ENCODE measurements at places on chromosomes 2 and 18.

DNA sequence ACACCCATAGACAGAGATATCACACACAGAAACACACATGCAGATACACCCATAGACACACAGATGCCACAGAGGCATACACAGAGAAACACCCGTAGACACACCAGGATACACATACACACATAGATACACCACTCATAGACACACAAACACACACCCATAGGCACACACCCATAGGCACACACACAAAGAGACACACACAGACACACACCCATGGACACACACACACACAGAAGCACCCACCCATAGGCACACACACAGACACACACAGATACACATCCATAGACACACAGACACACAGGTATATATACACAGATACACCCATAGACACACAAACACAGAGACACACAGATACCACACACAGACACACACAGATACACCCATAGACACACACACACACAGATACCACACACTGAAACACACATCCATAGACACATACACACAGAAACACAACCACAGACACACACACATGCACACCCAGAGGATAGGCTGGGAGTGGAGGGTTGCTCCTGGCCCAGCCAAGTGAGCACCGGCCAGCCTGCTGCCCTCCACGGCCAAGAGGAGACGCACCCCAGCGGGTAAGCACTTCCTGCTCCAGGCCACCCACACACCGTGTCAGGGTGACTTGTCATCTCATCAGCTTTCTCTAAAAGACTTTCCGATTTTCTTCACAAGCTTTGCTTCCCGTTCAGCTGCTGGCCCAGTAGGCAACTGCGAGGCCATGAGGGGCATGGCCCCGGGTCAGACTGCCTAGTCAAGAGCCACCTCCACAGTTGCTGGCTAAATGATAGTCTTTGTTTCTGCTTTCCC, 14.1 kb upstream of the CNNM3 start:
- peak; percentile 95 for DNase-seq

DNA sequence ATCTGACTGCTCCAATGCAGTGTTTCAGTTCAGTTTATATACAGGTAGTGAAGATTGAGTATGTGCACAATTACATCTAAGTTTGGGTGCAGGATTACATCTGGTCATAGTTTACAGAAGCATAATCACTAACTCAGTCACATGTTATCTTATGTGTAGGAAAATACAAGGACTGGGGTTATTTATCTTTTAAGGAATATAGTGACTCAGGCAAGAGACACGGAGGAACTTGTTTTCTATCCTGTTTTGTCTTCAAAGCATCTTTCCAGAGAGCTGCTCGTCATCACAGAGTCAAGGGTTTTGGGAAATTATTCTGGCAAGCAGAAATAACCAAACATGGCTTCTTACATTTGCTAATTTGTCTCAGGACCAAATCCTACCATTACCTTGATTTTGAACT, 1371.5 kb upstream of the TMEFF2 start:
- no peak for DNase-seq

- no peak for DNase-seq
These were observed 14.6 kb downstream of the ENOSF1 start for GRCh38 chr18:697800-698199.

DNA sequence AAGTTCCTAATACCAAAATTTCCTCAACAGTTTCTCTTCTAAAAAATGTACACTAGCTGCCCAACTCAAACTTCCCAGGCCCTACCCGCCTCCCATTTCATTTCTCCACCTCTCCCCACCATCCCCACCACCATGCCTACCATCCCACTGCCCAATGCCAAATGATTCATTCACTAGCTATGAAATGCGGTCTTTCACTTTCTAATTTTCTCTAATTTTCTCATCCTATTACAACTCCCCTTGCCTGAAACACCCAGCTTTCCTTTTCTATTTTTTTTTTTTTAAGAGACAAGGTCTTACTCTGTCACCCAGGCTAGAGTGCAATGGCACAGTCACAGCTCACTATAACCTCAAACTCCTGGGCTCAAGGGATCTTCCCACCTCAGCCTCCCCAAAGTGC, 38.4 kb downstream of the KIDINS220 start:
- no peak for DNase-seq

- DNase-seq = no peak
These were observed 49.8 kb downstream of the ZNF516 start for GRCh38 chr18:76445275-76445674.

GRCh38 chr2:11410101-11410500, 55.9 kb downstream of the E2F6 start:
- DNase-seq = no peak

GRCh38 chr2:136331226-136331625, 213.3 kb upstream of the CXCR4 start:
- peak; percentile 45 for DNase-seq

GRCh38 chr2:1586923-1587840, 157.1 kb downstream of the PXDN start:
- DNase-seq = no peak

GRCh38 chr2:120220756-120221155, 2.4 kb downstream of the TMEM185B start:
- no peak for DNase-seq

DNA sequence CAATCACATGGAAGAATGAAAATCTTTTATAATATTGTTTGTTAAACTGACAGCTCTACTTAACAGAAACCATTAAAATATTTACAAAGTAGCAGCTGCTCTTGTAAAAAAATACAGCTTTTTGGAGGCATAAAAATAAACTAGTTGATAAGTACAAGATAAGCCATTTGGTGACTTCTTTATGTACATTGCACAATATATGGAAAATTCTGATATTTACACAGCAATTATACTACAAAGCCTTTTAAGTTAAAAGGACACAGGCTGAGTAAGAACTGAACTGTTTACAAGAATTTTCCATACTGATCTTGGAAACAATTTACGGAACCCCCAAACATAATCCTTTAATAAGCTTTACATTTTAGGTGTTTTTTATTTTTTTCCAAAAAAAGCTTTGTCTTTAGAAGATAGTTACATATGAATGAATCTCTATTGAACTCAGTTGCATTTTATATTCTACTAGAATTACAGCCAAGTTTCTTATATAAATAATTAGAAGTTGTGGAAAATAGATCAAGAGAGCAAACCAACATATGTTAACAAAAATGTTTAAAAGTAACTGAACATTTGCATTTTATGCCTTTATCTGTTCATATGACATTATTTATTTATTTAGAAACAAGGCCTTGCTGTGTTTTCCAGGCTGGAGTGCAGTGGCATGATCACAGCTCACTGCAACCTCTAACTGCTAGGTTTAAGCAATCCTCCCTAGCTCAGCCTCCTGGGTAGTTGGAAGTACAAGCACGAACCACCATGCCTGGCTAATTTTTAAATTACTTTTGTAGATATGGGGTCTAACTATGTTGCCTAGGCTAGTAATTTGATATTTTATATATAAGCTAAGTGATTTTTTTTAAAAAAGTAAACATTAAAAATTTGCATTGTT, 142.5 kb downstream of the OTX1 start:
- no peak for DNase-seq

DNA sequence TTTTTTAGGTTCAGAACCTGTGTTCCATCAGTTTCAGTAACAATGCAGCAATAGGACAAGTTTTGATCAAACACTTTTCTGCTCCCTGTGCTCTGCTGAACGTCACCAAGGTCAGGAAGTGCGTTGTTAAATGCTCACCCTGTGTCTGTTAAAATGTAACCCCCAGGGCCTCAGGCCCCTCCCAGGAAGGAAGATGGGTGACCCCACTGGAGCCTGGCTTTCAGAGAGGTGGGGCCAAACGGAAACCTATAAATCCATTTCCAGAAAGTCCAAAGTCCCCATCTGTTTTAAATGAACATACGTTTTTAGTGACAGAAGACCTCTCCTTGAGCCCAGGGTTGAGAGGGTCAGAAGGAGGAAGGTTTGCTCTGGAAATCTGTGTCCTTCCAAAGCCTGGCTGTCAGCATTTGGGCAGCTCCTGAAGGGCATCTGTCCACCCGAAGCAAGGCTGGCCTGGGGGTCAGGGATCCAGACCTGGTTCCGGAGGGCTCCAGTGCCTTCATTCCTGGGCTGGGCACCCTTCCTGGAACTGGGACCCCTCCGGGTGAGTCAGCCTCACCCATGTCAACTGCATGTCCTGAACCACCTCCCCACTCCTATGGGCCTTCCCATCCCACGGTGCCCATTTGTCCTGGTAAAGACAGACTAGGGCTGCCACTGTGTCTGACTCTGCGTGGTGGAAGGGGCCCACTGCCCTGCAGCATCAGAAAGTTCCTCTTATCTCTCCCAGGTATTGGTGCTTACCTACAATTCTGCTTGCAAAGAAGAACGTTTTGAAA, 117.4 kb upstream of the COPS8 start:
- DNase-seq = no peak
